ENCODE measurements at places on chromosomes 6 and 20. TPM values are rescaled to one million over a fixed set of nuclear protein-coding genes. Genes with fewer than 3 reads are reported as not detected.

UBD gene
- total RNA-seq: 4.9 TPM

FAM83C gene
- total RNA-seq: not detected

ZBTB12 gene
- total RNA-seq: 1.3 TPM

DNA sequence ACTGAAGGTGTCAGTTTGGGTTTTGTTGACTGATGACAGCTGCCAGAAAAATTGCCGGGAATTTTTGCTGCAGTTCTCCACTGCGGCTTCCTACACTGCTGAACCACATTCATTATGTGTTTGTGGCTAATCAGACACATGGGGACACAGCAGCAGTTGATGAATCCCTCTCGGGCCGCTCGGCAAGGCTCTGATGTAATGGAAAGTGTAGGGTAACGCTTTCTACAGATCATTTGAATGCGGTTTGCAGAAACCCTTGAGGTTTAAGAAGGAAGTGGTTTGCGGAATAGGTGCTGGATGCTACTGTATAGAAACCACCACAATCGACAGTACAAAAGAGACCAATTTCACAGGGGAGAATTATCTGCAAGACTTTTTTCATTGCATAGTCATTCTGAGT, 138.7 kb upstream of the SASH1 start:
- no peak for DNase-seq

GRCh38 chr6:140071601-140072062, 697.2 kb upstream of the CITED2 start:
- DNase-seq: no peak

SLC17A3 gene
- total RNA-seq: not detected

DNA sequence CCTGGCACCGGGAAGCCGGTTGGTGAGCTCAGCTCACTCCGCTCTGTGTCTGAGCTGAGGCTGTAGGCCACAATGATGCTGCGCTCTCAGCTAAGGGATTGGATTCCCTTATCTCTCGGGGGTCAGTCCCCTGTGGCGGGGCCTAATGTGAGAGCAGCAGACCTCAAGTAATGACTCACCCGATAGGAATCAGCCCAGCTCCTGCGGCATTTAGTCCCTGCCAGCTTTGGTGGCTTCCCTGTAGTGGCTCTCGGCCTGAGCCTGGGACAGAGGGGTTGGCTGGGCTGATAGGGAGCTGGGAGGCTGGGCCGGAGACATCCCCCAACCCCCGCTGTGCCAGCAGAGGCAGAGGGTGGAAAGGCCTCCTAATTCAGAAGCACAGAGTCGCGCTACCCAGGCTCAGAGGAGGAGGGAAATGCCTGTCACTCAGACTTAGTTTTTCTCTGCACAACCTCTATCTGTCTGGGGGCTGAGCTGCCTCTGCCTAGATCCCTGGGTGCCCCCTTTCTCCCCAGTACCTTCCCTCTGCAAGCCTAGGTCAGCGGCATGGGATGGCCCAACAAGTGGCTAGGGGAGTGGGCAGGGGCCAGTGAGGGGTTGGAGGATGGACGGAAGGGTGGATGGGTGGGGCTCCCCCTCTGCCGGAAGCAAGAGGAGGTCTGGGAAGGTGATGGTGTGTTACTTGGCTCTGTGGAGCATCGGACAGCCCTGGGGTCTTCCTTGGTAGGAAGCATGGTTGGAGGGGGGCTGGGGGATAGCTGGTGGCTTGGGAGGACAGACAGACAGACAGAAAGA, 92.2 kb downstream of the CDH22 start:
- DNase-seq: no peak

NUP43 gene
- 14.4 TPM for total RNA-seq

DNA sequence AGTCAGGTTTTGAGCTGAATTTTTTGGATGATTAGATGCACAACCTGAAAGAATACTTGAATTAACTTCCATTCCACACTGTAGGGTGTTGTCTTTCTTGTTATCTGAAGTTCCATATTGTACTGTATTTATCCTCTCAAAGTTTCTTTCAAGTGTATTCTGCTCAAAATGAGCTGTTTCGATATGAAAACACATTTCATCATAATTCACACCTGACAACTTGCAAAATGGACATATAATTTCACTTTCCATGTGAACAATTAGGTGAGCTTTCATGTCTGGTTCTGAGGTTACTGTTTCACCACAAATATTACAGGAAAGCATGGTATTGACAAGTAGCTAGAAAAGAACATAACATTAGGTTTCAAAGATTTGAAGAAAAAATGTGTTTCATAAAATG, 1.7 kb downstream of the ZUP1 start:
- DNase-seq: no peak

LRFN2 gene
- not detected for total RNA-seq

DNA sequence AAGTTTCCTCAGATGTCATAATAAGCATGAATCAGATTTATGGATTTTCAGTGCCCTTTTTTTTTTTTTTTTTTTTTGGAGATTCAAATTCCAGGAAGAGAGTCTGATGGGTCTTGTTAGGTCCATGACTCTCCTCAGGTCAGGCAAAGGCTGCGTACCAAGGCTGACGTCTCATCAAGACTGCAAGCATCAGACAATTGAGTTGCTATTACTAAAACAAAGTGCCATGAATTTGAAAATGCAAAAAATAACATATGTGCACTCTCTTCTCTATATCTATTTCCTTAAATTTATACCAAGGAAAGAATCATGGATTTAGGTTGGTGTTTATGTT, 134.7 kb downstream of the FAM83B start:
- no peak for DNase-seq

LINC00237 gene
- not detected for total RNA-seq

- DNase-seq: no peak
Observed at GRCh38 chr6:16555550-16555949, 205.7 kb downstream of the ATXN1 start.

DNA sequence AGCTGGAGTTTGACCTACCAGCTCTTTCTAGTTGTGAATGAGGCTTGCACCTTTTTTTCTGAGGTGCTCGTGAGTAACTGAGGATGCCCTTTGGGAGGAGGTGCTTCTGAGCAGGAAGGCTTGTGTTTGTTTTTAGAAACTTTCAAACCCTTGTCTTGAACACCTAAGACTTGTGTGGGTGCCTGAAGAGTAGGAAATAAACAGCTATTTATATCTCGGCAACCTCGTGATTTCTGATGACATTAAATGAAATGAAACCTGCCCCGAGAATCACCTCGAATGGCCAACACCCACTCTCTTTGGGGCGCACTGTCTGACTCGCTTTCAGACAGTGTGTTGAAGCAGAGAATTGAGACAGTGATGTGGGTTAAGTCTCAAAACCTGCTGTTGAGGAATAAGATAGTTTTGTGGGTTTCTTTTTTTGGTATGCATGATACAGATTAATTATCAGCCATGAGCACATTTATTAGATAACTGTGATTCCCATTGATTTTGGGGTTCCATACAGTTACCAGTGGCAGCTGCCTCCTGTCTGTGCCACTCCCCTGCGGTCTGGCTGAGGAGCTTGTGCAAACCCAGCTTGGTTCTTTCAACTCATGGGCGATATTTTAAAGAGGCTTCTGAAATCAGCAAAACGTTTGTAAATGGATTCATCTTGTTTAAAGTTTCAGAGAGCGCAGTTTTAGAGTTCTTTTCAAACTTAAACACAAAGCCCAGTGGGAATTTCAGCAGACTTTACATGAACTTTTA, 8.4 kb downstream of the IRF4 start:
- no peak for DNase-seq

DNA sequence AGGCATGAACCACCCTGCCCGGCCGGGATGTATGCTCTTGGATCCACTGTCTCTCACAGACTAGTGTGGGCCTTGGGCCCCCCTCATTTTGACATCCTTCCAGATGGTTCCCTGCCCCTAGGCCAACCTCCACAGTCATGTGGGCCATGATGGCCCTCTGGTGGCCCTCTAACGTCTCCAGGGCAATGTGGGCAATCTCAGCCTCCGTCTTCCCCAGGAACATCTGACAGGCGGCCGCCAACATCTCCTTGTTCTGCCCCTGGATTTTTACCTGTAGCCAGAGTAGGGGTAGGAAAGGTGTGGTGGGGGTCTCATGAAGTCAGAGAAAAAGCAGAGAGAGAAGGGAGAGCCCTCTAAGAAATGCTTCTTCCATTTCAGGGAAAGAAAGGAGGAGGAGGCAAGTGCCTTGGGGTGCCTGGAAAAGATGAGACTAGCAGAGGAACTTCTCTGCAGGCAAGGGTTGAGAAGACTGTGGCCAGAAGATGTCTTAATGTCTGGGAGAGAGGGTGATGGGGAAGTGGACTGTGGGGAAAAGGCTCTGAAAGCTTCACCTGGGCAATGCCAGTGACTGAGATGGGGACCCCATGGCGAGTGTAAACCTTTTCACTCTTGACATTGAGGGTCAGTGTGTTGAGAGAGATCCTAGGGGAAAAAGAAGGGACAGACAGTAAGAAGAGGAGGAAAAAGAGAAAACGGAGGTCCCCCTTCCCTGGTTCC, 1.3 kb downstream of the FLOT1 start:
- no peak for DNase-seq

DNA sequence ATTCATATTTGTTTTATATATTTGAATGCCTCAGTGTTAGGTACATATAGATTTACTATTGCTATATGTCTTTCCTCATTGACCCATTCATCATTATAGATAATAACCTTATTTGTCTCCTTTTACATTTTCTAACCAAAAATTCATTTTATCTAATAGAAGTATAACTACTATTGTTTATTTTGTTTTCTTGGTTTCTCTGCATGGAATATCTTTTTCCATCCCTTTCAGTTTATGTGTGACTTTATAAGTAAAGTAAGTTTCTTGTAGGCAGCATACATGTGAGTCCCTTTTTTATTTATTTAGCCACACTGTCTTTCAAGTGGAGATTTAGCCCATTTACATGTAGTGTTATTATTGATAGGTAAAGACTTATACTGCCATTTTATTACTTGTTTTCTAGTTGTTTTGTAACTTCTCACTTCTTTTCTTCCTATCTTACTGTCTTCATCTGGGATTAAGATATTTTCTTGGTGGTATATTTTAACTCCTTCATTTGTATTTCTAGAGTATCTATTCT, 572.0 kb upstream of the MAN1A1 start:
- no peak for DNase-seq

ALDH8A1 gene
- 3.0 TPM for total RNA-seq

POU5F1 gene
- total RNA-seq: 1.3 TPM

GRCh38 chr20:24658920-24659660, 189.7 kb downstream of the SYNDIG1 start:
- no peak for DNase-seq

TULP1 gene
- 0.28 TPM for total RNA-seq

GRCh38 chr20:32977281-32978008, 26.8 kb downstream of the SUN5 start:
- no peak for DNase-seq

- no peak for DNase-seq
Observed at GRCh38 chr6:157754351-157754750, 68.7 kb upstream of the SNX9 start.

GRCh38 chr6:134446218-134446848, 128.4 kb upstream of the SGK1 start:
- DNase-seq: no peak

DNA sequence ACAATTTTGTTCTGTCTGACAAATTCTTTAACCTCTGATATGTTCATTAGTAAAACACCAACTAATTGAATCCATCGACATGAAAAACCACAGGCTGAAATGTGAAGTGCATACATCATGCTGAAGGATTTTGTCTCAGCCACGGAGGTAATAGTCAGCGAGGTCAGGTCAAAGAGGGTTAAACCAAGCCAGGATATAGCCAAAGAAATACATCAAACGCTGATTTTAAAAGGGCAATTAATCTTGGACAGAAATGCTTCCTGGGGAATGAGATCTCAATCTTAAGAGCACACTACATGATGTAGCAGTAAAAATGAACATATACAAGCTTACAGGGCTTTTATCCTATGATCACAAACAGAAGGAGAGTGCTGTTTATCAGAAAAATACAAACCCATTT, 106.7 kb downstream of the PRDM1 start:
- no peak for DNase-seq

- no peak for DNase-seq
Observed at GRCh38 chr6:90186637-90187371, 109.8 kb downstream of the BACH2 start.

DUSP15 gene
- total RNA-seq: 3.7 TPM

DNA sequence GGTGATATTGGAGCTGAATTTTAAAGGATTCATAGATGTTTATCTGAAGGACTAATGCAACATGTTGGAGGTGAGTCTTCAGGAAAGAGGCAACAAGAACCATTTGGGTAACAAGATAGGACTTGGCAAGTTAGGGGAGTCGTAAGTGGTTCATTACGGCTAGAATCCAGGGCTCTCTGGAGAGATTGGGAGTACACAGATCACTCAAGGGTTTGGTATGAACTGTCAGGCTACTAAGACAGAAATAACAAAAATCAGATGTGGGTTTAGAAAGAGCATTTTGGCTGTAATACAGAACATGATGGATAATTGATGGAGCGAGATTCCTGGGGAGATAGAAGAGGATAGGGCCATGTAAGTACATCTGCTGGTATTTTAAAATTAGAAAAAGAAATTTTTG, 86.3 kb upstream of the ESR1 start:
- DNase-seq: no peak

CST2 gene
- total RNA-seq: 0.93 TPM

MYCT1 gene
- 19.0 TPM for total RNA-seq

- no peak for DNase-seq
Observed at GRCh38 chr6:75344455-75344854, 59.9 kb upstream of the TMEM30A start.

DNA sequence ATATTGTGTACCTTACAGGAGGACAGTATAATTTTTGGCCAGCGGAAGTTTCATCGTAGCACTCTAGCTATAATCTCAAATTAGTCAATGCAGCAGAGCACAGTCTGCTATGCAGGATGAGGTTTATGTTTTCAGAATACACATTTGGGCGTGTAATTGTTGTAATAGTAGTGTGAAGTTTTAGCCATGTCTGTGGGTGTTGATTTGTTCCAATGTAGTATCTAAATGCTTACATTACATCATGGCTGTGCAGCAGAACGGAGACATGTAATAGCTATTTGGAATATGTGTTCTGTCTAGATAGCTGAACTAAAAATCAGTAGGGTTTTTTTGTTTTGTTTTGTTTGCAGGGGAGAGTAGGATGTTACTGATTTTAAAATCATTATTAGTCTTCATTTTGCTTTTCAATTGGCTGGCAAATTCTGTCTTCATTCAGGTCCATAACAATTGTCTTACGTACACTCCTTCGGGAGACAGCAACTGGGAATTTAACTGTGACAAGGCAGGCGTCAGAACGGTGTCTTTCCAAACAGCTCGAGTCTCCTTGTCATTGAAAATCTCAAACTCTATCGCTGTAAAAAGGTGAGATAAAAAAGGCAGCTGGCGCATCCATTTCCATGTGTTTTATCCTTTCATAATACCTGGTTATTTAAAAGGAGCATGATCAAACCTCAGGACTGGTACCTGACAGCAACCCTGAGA, 65.1 kb upstream of the CDH4 start:
- DNase-seq: no peak

GRCh38 chr20:53611449-53611894, 17.8 kb upstream of the ZNF217 start:
- DNase-seq: no peak

GRCh38 chr6:106637051-106637716, 7.8 kb downstream of the QRSL1 start:
- DNase-seq: no peak

All from omental fat pad (tissue), 4 donors.